Nucleus accumbens (tissue), 56 donors: ENCODE measurements at places on chromosomes 1 and 21.

GRCh38 chr21:46594276-46594675 is 10.6 kb downstream of the S100B start:
- no peak for DNase-seq

DNA sequence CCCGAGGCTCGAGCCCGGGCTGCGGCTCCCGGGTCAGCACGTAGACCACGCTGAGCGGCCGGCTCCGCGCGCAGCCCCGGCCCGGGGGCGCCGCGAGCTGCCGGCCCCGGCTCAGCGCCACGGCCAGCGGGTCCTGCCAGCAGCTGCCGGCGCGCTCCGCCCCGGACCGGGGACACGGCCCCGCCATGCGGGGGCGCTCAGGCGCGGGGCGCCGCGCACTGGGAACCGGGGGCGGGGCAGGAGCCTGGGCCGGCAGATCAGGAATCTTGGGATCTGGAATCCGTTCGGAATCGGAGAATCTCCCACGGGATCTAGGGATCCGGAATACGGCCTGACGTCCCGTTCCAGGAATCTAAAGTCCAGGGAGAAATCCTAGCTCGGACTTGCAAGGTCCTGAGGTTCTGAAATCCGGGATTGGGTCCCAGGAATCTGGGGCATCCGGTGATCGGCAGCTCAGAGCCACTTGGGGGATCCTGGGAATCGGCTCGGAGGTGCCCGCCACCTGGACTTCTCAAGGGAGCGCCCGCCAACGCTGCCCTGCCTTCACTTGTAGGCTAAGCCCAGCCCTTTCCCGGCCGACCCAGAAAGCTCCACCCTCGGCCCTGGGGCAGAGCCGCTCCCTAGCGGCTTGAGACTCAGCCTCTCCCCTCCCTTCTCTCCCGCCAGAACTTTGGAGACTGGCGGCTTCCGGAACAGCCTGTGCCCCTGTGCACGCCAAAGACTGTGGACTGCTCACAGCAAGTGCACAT is at the start of gene MAP3K6:
Gene MAP3K6 (minus strand): TSS at position 551 of the 749 bp plus-strand sequence. CDS start 364 bp downstream, at position 187.
- DNase-seq = no peak

DNA sequence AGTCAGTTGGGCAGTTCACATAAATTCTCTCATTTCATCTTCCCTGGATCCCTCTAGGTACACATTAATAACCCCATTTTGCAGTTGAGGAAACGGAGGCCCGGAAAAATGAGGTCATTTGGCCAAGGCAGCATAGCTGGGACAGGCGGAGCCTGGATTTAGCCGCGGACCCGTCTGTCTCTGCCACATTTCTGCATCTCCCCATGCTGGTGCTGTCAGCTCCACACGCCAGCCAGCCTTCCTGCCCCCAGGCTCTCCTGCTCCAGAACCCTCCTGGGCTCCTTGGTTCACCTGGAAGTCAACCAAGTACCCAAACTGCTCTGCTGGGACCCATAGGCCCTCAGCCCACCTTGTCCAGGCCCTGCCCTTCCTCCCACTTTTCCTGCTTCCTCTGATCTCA is 7.6 kb downstream of the FOXO6 start:
- DNase-seq = no peak

- no peak for DNase-seq
Measured at GRCh38 chr1:89047734-89048133, 17.3 kb downstream of the GBP1 start.

DNA sequence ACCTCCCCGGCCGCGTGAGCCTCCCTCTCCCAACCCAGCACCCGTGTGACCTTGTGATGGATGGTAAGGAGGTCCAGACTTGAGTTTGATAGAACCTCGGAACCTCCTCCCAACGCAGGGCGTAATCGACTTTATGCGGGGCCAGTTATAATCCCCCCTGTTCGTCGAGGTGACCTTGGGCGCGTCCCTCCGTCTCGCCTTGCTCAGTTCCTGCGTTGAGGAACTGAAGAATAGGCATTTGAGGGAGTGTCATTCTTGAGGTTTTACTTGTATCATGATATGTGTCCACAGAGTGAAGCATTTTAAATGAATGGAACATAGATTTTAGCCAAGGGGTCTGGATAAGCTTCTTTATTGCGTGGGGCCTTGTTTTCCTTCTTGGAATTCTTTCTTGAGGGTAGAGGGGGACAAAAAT is 433 bp downstream of the TIMM17A start:
- no peak for DNase-seq

GRCh38 chr21:28781602-28782276 is 210.9 kb downstream of the LTN1 start:
- DNase-seq = no peak
